ENCODE measurements at places on chromosomes 2 and 18.

DNA sequence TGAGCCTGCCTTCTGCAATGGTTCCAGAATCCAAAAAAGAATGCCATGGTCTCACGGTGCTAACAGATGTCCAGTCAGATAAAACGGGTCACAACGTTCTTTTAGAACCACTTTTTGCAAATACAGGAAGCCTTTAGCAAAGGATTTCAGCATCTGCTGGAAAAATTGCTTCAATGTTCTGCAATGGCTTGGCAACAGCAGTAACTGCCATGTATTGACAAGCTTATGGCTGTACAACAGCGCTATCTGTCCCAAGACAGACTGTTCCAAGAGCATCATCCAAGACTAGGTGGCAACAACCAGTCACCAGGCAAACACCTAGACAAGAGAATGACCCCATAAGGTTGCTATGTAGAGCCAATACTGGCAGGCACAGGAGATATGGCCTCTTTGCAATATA is 37.6 kb upstream of the RIOK3 start:
- DNase-seq: no peak

DNA sequence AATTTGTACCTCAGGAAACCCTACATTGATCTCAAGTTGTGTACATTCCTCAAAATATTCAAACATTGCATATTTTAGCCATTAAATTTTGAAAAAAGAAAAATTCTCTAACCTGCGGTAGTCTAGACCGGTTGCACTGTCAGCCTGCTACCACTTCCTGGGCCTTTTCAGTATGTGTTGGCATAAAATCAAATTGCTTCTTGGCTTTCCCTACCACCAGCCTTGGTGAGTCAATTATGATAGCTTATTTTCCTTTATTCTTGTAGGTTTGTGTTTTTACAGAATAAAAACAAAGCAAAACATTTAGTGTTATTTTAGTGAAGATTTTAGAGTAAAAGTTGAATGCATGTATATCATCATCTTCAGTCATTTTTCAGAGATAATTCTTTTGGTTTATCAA is 61.2 kb downstream of the FAM171B start:
- DNase-seq: no peak

- no peak for DNase-seq
Observed at GRCh38 chr2:45260946-45261345, 251.7 kb upstream of the SIX2 start.

DNA sequence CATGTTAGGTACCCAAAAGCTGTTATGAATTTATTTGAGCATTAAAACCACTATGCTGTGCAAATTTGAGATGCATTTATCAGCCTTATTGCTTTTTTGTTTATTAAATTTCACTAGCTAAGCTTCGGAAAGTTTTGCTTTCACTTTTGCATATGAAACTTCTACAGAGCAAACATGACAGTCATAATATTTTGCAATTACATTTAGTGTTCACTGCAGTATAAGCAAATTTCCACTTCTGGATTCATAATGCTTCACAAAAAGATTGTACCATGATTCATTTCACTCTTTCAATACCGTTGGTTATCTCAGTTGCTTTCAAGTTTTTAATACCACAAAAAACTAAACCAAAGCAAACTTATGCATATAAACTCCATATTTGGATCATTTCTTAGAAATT is 228.7 kb upstream of the SLC8A1 start:
- no peak for DNase-seq

DNA sequence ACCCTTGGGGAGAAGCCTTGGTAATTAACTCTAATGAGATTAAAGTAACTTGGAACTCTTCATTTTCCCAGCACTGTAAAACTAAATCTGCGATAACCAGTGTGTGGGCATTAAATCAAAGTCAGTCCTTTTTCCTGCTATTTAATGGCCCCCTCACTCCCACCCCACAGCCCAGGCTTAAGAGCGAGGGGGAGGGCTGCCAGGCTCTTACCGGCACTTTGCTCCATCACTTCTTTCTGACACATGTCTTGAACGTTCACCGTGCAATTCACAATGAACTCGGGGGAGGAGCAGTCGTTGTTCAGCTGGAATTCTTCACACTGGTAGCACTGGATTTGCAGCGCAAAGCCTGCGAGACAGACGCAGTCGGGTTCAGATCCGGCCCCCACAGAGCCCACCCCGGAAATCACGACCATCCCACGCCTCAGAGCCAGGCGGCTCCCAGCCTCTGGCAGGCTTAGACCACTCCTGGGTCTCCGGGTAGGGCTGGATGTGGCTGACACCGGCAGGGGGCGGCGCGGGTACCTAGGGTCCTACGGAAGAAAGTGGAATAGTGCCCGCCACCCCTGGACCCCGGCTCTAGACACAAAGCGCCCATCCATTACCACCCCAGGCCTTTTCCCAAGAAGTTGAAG is 1.7 kb downstream of the LYPD1 start:
- no peak for DNase-seq

DNA sequence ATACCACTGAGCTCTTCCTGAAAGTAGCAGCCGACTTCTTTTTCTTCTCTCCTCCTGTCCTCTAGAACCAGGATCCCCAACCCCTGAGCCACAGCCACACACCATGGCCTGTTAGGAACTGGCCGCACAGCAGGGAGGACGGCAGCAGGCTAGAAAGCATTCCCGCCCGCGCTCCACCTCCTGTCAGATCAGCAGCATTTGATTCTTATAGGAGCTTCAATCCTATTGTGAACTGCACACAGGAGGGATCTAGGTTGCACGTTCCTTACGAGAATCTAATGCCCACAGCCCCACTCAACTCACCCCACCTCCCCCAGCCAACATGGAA is 179.1 kb upstream of the SH3BP4 start:
- DNase-seq: no peak

DNA sequence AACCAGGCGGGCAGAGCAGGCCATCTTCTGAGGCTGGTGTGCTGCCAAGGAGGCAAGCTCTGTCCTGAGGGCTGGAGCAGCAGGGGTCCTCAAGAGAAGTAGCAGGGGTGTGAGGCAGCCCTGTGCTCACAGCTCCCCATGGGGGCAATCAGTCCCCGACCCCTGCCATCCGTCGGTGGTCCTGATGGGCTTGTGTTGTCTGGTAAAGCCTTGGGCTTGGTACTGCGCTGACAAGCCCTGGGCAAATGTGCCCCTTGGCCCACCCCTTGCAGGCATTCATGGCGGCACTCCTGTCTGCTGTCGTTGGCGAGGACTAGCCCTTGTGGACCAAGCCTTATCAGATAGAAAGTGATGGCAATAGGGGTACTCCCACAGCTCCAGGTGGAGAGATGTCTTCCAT is 22.6 kb upstream of the SCLY start:
- DNase-seq: no peak

- DNase-seq: no peak
Observed at GRCh38 chr2:1707771-1708418, 36.4 kb downstream of the PXDN start.

- no peak for DNase-seq
Observed at GRCh38 chr2:156327835-156328695, 4.5 kb downstream of the NR4A2 start.

DNA sequence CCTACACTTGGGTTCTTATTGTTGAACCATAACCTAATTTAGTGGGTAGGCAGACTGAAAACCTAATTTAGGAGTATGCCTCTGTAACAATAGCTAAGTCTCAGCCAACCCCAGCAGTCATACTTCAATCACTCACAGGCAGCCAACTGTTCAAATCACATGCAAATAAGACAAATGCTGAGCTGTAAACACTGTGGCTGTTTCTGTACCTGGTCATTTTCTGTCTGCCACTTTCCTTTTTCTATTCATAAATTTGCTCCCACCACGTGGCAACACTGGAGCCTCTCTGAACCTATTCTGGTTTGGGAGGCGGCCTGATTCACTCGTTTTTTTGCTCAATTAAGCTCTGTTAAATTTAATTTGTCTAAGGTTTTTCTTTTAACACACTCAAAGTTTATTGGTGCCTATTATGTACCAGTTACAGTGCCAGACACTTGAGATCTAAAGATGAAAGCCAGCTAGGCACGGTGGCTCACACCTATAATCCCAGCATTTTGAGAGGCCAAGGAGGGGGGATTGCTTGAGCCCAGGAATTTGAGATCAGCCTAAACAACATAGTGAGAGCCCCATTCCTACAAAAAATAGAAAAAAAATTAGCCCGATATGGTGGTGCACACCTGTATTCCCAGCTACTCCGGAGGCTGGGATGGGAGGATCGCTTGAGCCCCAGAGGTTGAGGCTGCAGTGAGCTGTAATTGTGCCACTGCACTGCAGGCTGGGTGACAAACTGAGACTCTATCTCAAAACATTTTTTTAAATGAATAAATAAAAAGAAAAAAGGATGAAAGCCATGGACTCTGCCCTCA is 41.1 kb downstream of the THNSL2 start:
- DNase-seq: no peak

DNA sequence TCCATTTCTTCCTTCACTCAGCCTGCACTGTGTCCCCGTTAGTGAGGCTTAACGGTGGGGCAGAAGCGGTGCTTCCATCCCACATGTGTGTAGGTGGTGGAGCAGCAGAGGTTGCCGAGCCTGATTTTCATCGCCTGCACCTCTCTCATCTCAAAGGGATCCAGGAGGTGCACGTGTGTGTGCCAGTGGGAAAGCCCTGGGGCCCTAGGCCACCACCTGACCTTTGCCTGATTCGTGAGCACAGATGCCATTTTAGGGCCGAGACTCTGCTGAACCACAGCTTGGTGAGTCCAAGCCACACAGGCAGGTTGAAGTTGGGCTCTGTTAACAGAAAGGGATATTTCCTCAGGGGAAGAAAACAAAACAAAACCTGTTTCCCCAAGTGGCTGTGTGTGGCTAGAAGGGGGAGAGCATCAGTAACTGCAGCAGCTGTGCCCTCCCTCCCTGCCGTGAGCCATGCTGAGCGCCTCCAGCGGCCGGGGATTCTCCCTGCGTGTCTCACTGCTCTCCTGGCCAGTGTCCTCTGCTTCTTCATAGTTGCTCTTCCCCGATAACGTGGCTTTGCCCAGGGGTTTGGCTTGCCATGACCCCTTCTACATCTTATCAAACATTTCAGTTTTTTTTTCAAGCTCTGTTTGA is 81.5 kb downstream of the MAPRE2 start:
- DNase-seq: peak; percentile 44

GRCh38 chr2:126832014-126832413 is 66.7 kb upstream of the TEX51 start:
- no peak for DNase-seq

DNA sequence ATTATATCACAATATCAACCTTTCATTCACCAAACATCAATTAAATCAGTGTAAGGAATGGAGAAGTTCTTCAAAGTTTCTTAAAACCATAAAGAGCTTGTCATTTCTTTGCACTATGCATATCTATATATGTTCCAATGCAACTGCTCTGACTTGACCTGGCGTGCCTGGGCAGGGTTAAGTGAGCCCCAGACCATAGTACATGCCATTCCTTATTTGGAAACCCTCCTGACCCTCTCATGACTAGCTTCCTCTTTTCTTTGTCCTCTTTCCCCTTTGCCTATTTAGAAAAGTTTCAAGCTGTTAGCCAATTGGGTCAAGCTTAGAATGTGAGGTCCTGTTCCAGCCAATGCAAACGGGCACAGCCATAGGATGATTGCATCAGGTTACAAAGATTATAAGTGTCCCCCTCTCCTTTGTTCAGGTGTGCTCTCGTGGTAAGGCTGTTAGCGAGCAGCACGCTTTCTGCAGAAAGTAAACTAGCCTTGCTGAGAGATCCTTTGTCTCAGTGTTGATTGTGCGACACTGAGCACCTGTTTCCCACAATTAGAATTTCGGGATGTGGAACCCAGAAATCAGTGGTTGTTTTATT is 78.2 kb upstream of the UXS1 start:
- no peak for DNase-seq

DNA sequence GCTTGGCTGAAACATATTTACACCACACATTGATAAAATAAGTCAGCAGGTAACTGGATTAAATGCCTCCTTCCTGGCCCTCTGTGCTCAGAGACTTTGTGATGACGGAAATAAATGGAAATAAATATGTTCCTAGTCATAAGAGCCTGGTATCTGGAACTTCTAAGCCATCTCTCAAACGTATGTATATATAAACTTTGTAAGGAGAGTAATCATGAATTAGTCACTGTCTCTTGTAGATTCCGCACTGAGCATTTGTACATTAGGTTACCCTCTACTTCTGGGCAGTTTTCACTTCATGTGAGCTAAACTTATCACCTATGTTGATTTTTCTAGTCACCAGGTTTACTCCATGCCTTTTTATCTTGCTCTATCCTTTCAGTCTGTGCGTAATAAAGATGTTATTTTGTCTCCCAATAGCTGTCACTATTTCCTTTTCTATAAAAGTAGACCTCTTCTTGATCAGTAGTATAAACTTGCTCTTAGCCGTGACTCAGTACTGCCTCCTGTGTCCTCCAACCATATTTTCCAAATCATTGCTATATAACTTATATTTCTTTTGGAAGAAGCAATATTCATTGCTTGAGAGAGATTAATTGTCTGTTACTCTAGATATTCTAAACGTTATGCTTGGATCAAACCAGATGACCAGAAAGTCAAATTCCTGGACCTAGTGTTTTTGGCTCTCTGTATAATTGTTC is 53.2 kb downstream of the FEZ2 start:
- no peak for DNase-seq

Measured in hypothalamus (tissue), 51 donors.